LHCN-M2 (cell line): ENCODE measurements at places on chromosomes 2 and 18. TPM values are rescaled to one million over a fixed set of nuclear protein-coding genes. Genes with fewer than 3 reads are reported as not detected.

The MTA3 gene
- 18.3 and 18.8 TPM in 2 replicates for total RNA-seq

The ZAP70 gene
- 0.40 TPM in 1 of 2 replicates, not detected in the other for total RNA-seq

The DUSP11 gene
- total RNA-seq: 26.9 and 31.8 TPM in 2 replicates

The STK17B gene
- 119 and 126 TPM in 2 replicates for total RNA-seq

The SEMA4F gene
- 8.8 and 11.3 TPM in 2 replicates for total RNA-seq

The TWIST2 gene
- total RNA-seq: 26.2 and 28.5 TPM in 2 replicates

The GPR17 gene
- not detected in 2 replicates for total RNA-seq

The MXD1 gene
- 0.83 and 1.8 TPM in 2 replicates for total RNA-seq

The FBLN7 gene
- total RNA-seq: 4.4 and 5.1 TPM in 2 replicates

The FBXO41 gene
- 4.0 and 4.8 TPM in 2 replicates for total RNA-seq

The DPP4 gene
- total RNA-seq: 20.5 and 27.7 TPM in 2 replicates

The ASIC4 gene
- total RNA-seq: not detected in 2 replicates

The ALPG gene
- not detected in 2 replicates for total RNA-seq

The IL18R1 gene
- total RNA-seq: 0.06 TPM in 1 of 2 replicates, not detected in the other

The NEB gene
- total RNA-seq: 0.32 and 2.6 TPM in 2 replicates

The ZSWIM2 gene
- total RNA-seq: 0.06 TPM in 1 of 2 replicates, not detected in the other

The LTBP1 gene
- total RNA-seq: 79.2 and 89.4 TPM in 2 replicates

The GRB14 gene
- 0.34 and 0.77 TPM in 2 replicates for total RNA-seq

The INHBB gene
- total RNA-seq: 0.26 and 0.46 TPM in 2 replicates

The SMAD7 gene
- 7.6 and 13.9 TPM in 2 replicates for total RNA-seq
